ELR (cell line): ENCODE measurements at places on chromosomes 16 and 17.
A peak's percentile ranks its signal among the peaks of the same experiment; 100 is the strongest.

DNA sequence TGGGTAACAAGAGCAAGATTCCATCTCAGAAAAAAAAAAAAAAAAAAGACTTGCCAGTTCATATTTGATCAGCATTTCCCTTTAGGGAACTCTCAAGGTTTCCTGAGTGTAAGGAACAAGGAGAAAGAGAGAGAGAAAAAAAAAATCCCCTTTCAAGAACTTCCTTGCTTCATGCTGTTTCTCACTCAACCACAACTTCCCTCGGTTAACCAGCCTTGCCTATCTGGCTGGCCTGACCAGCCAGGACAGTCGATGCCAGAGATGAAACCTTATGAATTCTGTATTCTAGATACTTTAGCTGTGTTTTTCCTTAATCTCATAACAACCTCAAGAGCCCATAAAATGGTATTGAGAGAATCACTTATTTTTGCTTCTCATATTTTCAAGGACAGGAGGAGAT is 2.6 kb upstream of the N4BP1 start:
- no peak for DNase-seq

DNA sequence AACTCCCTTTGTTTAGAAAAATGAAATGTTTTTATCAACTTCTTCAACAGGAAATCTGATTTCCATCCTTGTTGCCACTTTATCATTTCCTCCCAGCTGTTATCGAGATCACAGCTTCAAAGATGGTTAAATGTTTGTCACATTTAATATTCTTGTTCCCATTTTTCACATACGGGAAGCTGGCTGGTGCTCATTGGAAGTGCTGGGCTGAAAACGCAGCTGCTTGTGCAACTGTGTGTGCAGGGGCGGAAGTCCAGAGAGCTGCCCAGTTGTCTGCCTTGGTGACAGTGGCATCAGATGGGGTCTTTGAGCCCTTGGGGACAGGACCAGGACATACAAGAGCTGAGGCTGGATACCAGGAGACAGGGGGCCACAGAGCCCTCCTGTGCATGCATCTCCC is 549.2 kb upstream of the CDH11 start:
- DNase-seq: no peak

GRCh38 chr17:73291260-73291801 is 20.5 kb downstream of the CDC42EP4 start:
- DNase-seq: peak; percentile 99

DNA sequence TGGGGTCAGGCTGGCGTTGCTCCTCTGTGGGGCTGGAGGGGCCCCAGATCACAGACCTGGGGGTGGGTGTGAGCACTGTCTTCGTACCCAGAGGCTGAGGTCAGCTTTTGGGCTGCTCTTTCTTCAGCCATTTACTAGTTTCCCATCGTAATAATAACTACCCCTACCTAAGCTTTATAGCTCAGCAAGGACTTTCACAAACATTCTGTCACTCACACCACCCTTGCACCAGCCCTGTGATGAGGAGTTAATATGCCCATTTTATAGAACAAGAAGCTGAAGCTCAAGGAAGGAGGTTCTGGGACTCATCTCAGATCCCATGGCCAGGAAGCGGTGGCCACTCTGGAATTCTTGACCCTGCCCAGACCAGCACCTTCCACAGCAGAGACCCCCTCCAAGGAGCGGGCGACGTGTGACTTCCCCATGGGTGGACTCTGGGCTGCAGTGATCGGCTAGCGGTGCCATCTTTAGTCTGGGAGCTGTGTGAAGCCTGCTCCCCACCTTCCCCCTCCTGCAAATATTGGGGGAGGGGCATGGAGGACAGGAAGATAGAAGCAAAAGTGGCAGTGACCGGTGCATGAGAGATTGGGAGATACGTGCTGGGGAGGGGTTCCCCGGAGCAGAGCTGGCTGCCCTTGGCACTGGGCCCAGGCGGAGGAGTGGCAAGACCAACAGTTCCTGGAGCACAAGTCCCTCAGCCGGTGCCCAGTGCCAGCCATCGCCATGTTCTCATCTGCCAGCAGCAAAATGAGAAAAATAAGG is 81.8 kb upstream of the TOB1 start:
- peak; percentile 33 for DNase-seq

- DNase-seq: peak; percentile 75
Measured at GRCh38 chr17:48335858-48336500, 94.0 kb downstream of the SKAP1 start.

- peak; percentile 68 for DNase-seq
Measured at GRCh38 chr17:6231886-6232731, 161.9 kb downstream of the WSCD1 start.

DNA sequence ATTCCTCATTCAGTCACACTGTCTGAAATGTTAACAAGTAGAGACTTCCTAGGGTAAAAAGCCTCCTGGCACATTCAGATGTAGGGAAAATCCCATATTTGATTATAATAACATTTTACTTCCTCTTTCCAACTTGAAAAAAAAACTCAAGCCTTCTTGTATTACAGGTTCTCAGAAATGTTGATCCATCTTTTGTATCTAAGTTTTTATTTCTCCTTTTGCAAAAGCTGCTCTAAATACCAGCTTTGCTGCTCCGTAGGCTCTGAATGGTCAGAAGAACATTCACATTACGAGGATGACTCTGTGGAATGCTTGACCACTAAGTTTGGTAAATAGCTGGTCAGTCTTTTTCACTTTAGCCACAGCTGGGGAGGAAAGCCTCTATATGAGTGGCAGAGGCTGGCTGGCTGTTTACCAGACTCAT is 13.2 kb upstream of the HEATR6 start:
- peak; percentile 76 for DNase-seq

DNA sequence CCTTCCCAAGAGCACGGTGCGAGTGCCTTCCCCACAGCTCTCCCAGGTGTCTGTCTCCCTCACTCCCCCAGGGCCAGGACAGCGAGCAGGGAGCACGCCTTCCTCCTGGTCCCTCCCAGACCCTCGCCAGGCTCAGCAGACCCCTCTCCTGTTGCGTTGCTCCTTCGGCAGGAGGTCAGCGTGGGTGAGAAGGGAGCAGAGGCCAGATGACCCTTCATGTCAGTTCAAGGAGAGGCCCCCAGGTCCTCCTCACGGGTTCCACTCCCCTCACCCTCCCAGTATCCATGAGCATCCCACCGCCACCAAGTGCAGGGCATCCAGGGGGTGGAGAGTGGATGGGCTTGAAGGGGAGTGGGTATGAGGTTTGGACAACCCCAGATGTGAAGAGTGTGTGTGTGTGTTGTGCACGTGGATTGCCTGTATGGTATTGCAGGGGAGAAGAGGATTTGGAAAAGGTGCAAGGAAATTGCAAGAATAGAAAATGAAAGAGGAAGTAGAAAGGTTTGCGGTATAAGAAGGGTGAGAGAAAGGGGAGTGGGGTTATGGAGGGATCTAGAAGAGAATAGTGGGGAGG is 17.7 kb downstream of the SGCA start:
- DNase-seq: no peak

- DNase-seq: no peak
Measured at GRCh38 chr17:80419255-80419654, 4.3 kb downstream of the ENDOV start.

DNA sequence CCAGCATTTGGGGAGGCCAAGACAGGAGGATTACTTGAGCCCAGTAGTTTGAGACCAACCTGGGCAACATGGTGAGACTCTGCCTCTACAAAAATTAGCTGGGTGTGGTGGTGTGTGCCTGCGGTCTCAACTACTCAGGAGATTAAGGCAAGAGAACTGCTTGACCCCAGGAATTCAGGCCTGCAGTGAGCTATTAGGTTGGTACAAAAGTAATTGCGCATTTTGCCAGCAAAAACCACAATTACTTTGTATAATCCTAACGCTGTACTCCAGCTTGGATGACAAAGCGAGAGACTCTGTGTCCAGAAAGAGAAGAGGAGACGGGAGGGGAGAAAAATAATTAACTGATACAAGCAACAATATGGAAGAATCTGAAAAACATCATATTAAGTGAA is 32.7 kb downstream of the YWHAE start:
- DNase-seq: peak; percentile 57

GRCh38 chr16:21684199-21684598 is 20.4 kb downstream of the OTOA start:
- DNase-seq: peak; percentile 23

GRCh38 chr16:14125708-14126107 is 54.6 kb downstream of the MRTFB start:
- DNase-seq: no peak

DNA sequence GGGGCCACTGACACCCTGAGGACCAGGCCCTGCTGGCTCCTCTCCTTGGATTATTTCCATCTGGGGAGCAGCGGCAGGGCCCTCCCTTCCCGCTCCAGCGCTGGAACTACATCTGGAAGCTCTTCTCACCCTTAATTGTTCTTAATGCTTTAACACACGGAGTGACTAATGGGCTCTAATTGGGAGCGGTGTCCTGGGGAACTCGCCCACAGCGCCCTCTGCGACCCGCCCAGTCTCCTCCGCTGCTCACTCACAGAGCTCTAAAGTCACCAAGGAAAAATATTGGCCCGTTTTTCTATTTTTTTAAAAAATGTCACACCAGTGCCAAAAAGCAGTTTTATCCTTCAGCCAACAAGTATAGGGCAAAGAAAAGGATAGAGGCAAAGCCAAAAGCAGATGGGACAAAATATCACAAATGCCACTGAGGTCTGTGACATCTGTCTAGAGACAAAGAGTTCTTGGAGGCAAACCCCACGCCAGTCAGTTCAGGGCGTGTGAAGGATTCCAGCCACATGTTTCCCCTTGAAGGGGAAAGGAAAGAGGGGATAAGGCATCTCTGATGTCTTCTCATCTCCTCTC is 134.7 kb downstream of the RBFOX3 start:
- no peak for DNase-seq

- no peak for DNase-seq
Measured at GRCh38 chr17:41629316-41629715, 4.9 kb upstream of the KRT17 start.

GRCh38 chr16:54878301-54878700 is 52.4 kb upstream of the IRX5 start:
- no peak for DNase-seq

DNA sequence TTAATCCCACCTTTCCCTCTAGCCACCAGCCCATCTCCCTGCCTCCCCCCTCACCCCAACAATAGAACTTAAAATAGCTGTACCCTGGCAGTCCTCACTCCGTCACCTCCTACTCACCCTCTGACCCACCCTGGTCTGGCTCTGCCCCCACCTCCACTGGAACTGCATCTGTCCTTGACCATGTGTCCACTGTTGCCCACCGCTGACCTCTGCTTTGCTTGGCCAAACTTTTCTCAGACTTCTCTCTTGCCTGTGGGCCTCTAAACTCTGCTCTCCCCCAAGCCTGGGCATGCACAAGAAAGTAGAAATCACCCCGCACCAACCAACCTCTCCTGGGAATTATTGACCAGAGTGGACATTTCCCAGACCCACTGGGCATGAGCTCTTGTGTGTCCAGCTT is 169.8 kb downstream of the WSCD1 start:
- DNase-seq: no peak

DNA sequence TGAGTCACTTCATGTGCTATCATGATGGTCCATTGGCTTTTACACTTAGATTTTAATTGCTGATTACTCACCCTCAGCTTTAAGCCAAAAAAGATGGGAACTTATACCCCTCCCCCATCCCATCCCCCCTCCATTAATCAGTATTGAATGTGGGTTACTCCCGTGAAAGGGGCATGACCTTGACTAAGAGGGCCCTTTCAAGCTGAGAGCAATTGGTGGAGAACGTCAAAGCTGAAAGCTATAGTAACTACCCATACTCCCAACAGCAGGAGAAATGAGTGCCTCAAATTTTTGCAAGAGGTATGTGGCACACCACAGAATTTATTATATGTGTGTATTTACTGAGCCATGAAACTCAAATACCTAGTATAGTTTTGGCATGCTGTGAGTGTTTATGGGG is 99.7 kb upstream of the CDH8 start:
- no peak for DNase-seq

- DNase-seq: no peak
Measured at GRCh38 chr16:69108064-69108904, 2.8 kb downstream of the HAS3 start.

DNA sequence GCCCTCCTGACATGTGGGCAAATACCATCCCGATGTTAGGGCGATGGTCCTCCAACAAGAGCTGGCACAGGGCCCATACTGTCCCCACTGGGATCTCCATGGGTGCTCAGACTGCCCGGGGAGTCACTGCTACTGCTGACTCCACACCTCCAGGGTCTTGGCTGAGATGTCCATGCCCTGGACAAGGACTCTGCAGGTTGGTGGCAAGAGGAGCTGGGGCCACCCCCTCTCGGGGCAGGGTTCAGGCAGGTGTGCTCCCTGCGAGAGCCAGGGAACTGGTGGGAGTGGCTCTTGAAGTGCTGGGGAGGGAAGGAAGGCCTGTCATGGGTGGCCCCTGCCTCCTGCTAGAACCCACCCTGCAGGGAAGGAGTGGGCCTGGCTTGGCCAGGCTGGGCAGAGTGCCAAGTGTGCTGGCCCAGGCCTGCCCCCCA is 6.4 kb downstream of the CASKIN2 start:
- DNase-seq: no peak

GRCh38 chr17:44005527-44006271 is 1.3 kb downstream of the NAGS start:
- DNase-seq: no peak

- no peak for DNase-seq
Measured at GRCh38 chr16:81142864-81143263, 46.7 kb upstream of the GCSH start.

DNA sequence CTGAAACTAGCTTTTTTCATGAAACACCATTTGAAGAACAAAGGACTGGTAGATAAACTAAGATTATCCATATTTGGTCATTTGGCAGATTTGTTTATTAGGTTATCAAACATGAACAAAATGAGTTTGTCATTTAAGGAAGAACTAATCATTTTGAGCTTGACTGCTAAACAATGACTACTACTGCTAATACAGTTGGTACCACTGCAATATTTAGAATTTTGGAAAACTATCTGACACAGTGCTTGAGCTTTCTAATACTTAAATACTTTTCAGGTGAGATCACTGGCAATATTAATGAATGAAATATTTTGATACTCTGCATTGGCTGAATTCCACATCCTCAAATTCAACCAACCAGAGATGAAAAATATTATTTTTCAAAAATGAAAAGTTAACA is 47.2 kb downstream of the MED13 start:
- DNase-seq: peak; percentile 53

DNA sequence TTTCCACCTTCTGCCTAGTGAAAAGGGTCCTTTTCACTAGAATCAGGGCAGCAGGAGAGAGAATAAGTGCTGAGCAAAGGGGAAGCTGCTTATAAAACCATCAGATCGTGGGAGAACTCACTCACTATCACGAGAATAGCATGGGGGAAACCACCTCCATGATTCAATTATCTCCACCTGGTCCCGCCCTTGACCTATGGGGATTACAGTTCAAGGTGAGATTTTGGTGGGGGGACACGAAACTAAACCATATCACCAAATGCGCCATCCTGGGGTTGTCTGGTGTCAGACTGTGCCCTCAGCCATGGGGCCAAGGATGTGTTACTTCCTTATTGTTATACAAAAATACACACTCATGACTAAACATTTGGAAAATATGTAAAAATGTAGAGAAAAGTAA is 10.4 kb upstream of the KATNB1 start:
- no peak for DNase-seq
